KBM-7 (cell line): ENCODE measurements at places on chromosomes 3 and 15.

- DNase-seq, result no peak
Observed at GRCh38 chr3:198028718-198029117, 68.7 kb downstream of the LMLN start.

DNA sequence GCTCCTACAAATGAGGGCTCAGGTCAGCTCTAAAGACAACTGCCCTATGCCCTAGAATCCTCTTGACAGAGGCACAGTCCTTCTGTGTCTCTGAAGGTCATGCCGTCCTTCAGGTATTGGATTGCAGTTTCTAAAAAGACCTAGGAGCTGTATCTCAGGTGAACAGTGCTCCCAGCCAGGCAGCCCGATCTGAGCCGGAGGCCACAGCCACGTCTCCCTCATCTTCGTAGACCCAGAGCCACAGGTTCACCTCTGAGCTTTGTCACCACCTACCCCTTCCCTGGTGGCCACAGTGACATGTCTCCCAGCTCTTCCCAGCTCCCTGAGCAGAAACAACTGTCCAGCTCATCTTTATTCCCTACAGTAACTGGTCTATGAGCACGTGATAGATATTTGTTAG, 228.0 kb downstream of the VPS13C start:
- DNase-seq, result no peak

- DNase-seq, result no peak
Observed at GRCh38 chr3:86229086-86229774, 761.7 kb downstream of the VGLL3 start.

DNA sequence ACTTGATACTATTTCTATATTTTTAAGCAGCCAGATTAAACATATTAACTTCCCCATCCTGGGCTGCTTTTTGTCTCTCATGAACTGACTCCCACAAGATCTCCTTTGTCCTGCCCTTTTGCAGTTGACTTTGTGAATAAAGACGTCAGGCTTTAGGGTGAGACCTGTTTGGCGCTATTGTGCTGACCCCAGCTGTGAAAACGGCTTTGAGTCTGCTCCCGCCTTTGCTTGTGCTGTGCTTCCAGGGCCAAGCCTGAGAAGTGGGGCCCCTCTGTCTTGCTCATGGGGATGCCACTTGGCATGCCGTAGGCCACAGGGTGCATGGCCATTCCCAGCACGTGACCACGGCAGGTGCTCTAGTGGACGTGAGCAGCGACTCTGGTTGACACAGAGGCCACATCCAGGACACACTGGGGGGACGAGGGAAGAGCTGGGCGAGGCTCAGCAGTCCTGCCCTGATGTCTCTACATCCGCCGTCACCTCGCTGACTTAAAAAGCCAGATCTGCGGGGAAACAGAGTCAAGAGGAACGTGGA, 268.9 kb upstream of the LYSMD4 start:
- no peak for DNase-seq

DNA sequence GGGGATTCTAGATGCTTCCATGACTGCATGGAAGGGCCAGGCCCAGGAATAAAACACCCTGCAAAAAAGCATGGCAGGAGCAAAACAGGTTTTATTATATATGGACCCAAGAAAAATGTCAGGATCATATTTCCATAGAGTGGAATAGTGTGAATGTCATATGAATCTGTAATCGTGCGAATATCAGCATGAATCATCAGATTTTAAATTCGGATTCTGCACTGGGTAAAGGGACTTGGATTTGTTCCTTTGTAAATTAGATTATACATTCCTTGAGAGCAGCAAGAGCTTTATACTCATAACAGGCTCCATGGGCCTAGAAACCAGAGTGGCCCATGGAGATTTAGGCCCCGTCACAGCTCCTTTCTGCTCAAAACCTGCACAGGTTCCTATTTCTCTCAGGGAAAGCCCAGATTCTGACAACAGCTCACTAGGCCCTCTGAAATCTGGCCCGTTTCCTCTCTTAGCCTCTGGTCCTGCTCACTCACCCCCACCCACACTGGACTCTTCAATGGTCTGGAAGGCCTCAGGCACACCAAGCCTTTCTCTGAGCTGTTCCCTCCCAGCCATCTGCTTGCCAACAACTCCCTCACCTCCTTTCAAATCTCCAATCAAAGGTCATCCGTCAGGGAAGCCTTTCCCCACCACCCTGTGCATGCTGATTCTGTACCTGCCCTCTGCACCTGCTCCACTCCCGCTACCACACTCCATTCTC, 76.0 kb downstream of the FEM1B start:
- no peak for DNase-seq

DNA sequence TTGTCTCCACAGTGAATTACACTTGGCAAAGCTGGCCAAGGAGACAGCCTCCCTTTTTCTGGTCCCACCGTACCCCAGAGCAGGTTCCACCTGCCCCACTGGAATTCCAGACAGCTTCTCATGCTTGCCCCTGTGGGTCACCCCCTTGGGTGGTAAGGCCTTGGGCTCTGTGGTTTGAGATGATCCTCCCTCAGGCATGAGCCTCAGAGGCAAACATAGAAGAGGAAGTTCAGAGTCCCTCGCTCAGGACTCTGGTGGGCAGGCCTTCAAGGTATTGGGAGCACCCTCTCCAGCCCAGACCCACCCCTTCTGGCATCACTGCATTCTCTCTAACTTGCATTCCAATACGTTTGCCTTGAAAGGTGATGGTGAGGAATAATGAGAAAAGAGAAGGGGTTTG, 17.6 kb upstream of the UBA7 start:
- DNase-seq, result peak; percentile 48

GRCh38 chr3:104388619-104389018, 978.1 kb upstream of the ALCAM start:
- no peak for DNase-seq

GRCh38 chr15:93610944-93611343, 521.9 kb upstream of the RGMA start:
- DNase-seq, result no peak

DNA sequence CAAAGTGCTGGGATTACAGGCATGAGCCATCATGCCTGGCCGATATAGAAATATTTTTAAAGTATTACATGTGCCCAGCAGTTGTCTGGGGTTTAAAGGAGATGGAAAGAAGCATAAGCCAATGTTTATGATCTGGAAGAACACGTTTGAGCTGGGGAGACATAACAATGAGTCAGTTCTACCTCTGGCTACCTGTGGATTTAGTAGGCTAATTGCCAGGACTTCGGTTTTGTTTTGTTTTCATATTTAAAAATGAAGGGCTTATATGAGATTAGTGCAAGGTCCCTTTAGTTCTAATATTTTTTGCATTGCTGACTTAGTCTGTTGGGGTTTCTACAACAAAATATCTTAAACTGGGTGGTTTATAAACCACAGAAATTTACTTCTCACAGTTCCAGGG, 22.9 kb upstream of the TNFSF10 start:
- no peak for DNase-seq

DNA sequence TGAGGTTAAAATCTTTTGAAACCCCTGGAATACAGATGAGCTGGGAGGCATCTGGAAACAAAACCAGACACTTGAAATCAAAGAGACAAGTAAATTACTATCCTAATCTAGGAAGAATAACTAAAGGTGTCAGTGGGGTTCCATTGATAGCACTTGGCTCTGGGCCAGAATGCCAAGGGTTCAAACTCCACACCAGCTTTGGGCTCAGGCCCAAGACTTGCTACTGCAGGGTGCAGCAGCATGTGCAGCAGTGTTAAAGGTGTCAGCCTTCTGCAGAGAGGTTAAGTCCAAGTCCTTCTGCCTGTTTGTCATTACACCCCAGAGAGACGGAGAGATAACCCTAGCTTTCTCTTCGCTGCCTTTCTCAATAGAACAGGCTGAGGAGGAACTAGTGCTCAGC, 273.9 kb downstream of the TIGIT start:
- DNase-seq, result no peak

- DNase-seq, result peak; percentile 32
Observed at GRCh38 chr3:8441969-8442559, 59.6 kb upstream of the LMCD1 start.

GRCh38 chr15:29122506-29122905, 147.1 kb downstream of the NSMCE3 start:
- no peak for DNase-seq

GRCh38 chr15:62958528-62959363, 83.8 kb upstream of the TPM1 start:
- no peak for DNase-seq

DNA sequence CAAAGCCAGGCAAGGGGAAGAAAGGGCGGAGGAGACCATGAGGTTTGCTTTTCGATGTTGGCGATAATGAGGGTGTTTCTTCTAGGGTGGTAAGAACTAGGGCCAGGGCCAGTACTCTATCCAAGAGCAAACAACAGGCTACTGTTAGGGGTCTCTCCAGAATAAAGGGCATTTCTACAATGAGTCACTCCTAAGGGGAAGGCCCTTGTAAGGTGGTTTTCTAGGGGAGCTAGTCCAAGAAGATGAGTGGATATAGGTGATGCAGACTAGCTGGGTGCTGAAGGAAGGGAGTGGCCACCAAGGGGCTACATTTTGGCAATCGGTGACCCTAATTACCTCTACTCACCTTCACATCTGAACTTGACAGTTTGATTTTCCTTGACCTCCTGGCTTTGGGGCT, 148.5 kb upstream of the HACD2 start:
- DNase-seq, result no peak

GRCh38 chr3:176969506-176969905, 227.8 kb downstream of the TBL1XR1 start:
- no peak for DNase-seq

- no peak for DNase-seq
Observed at GRCh38 chr15:46703871-46704637, 1013.3 kb upstream of the SEMA6D start.

DNA sequence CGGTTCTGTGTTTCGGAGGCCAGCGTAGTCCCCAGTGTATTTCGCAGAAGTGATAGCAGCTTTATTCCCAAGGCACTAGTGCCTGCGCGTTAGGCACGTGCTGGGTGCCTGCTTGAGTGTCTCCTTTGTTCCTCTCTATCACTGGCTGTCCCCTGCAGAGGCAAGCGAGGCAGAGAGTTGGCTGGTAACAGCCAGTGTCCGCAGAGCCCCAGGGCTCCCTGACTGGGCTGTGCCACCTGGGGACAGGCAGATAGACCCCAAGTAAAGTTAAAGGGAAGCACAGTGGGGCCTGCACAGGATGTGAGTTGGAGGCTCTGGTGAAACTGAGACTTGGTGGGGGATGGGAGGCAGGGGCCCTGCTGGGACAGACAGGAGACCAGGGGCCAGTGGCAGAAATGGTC, 50.7 kb downstream of the APBA2 start:
- no peak for DNase-seq

DNA sequence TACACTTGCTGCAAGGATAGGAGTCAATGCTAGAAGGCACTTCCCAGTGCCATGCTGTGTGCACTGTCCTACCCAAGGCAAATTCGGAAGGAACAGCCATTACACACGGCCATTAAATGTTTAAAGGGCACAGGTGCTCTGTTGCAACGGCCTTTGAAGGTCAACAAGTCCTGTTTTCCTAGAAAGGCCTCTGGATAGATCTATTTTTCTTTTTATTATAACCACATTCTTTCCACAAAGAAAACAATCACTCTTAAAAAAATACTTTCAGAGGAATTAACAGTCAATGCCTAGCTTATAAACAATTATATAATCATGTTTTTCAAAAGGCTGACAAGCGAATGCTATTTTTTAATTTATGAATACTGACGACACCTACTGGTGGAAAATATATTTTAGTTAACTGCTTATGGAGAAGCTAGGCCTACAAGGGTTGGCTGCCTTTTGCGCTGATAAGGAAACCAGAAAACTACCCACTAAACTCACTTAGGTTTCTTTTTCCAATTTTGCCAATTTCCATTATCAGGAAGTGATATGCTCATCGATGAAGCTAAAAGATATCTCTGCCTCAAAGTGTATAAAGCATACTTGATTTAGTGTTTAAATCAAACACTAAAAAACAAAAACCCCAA, 2.4 kb downstream of the ARHGEF3 start:
- peak; percentile 88 for DNase-seq

DNA sequence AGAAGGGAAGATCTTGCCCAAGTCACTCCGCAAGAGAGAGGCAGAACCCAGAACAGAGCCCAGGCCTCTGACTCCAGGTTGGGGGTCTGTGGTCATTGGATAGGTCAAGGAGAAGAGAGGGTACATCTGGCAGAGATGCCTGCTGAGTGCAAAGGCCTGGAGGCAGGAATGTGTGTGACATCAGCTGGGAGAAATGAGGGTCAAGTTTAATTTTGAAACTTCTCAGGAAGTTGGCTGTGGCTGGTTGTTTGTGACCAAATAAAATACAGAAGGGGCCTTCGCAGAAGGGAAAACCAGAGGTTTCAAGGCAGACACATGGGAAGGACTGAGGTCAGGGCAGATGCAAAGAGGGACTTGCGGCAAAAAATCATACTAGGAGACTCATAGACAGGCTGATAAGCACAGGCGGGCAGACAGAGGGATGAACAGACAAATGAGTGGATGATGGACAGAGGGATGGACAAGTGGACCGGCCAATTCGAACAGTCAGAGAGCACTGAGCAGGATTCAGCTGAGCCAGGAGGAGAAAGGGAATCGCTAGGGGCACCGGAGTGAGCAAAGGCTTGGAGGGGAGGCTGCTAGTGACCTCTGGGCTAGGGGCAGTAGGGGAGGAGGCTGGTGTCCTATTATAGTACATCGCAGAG, 28.8 kb upstream of the CACNA2D2 start:
- DNase-seq, result no peak
